Right hindlimb (tissue), 1 donor: ENCODE measurements at places on chromosomes 3 and 15.
A peak's percentile ranks its signal among the peaks of the same experiment; 100 is the strongest.

DNA sequence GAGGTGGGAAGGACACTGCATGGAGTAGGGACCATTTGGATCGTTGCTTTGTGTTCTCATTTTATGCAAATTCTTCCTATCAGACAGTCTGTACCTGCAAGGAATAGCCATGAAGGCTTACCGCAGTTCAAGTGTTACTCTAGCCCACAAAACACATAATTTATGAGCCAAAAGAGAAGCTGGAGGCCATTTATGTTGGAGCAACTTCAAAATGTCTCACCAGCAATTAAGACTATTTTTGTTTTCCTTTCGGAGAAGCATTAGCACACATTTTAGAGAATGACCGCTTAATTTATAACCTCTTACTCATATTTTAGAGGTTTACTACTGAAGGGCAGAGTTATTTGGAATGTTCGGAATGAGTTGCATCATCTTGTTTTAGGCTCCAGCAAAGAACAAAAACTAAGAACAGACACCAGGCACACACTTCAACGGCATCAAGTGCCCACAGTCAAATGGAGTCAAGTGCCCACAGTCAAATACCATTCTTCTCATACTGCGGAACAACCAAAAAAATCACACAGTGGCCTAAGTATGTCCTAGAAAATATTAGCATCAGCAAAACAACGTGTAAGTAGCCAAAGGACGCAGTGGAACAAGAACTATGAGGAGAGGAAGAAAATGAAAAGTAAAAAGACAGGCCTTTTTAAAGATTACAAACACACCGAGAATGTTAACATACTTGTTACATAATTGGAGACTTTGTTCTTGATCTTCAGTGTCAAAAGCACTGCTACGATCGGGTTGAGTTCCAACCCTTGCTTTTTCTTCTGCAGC lies 17.5 kb upstream of the GOLGA8J start:
- DNase-seq, result no peak

DNA sequence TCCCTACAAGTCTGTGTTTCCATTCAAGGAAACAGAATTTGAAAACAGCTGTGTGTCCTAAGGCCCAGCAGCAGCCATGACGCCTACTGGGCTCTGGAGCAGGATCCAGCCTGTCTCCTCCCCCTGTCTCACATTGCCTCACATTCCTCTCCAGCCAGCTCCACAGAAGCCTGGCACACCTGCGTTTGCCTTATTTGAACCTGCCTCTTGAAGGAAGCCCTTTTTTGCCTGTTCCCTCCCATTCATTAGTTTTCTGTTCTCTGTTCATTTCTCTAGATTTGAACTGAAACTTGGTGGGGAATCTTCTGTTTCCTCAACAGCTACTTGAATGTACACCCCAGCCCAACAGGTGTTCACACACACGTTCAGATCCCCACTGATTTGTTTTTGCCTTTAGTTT lies 890.5 kb downstream of the TUSC7 start:
- no peak for DNase-seq

GRCh38 chr15:51499379-51499976 lies 123.1 kb downstream of the DMXL2 start:
- DNase-seq, result no peak

DNA sequence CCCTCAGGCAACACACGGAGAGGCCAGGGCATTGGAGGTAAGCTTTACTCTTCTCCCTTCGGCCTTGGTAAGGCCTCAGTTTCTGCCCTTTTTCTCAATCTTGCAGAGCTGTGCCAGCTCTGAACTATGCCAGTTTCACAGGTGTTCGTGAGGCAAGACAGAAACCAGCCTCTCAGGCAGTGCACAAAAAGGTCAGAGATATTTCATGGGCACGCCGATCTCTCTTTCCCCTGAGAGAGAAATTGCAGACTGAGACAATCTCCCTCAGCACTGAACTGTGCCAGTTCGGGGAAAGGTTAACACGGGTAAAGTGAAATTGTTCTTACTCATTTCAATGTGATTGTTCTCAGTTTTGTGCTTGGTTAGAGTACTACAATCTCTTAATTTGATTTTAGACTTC lies 88.5 kb downstream of the GMNC start:
- no peak for DNase-seq

DNA sequence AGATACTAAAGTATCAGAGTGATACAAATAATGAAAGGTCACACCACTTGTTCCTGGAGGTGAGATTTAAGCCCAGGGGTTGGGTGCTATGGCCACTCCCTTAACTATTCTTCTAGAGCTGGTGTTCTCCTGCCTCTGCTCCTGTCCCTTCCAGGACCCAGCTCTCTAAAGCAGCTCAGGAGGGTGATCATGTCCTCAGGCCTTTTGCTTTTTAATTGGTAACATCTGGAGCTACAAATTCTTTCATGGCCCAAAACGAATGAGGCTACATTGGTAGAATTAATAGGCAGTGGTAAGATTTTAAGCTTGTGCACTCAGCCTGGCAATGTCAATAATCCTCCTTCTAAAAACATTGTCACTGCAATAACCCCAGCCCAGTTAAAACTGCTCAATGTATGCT lies 38.2 kb upstream of the CNOT10 start:
- no peak for DNase-seq

- DNase-seq, result no peak
Observed at GRCh38 chr3:43790476-43790875, 99.7 kb downstream of the ABHD5 start.

GRCh38 chr3:134611516-134611915 lies 39.3 kb downstream of the KY start:
- DNase-seq, result no peak

GRCh38 chr3:69448877-69449276 lies 63.0 kb upstream of the FRMD4B start:
- no peak for DNase-seq

GRCh38 chr3:105580296-105580965 lies 213.7 kb downstream of the ALCAM start:
- DNase-seq, result peak; percentile 68

DNA sequence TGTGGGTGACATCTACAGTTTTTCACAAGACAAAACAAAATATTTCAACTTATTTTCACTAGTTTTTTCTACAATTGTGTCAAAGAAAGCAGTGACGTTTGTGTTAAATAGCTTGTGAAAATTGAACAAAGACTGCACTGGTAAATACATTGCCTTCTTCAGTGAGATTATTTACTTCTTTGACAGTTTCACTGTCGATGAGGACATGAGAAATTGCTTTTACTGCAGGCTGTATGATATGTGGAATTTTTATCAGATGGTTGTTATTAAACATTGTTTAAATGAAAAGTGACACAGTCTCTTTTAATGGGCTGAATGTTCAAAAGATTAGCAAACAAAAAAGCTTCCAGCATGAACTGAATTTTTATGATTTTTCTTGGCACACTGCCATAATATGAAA lies 773.9 kb upstream of the CADM2 start:
- no peak for DNase-seq

DNA sequence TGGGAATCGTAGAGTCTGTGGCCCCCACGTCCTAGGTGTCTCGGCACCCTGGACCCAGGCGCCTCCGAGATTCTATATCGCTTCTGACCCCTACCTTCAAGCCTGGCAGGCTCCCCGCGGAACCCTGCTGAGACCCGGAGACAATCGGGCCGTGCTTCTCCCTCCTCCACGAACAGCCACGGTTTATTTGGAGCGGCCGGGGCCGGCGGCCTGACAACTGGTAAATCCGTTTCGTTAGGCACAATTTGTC lies 1.4 kb downstream of the GATA2 start:
- DNase-seq, result no peak

- DNase-seq, result no peak
Observed at GRCh38 chr3:183259621-183260020, 6.6 kb downstream of the B3GNT5 start.
